Type B pancreatic cell (in vitro differentiated cells): ENCODE measurements at places on chromosomes 6 and 20. TPM values are rescaled to one million over a fixed set of nuclear protein-coding genes. Genes with fewer than 3 reads are reported as not detected.

The PDE7B gene
- 3.9 and 5.1 TPM in 2 replicates for total RNA-seq

The ACSS1 gene
- total RNA-seq: 22.2 and 27.5 TPM in 2 replicates

The FAXC gene
- total RNA-seq: 11.3 and 12.5 TPM in 2 replicates

The RSPH4A gene
- 0.95 and 4.4 TPM in 2 replicates for total RNA-seq

The HIVEP1 gene
- total RNA-seq: 37.4 and 52.3 TPM in 2 replicates

The BRPF3 gene
- 47.7 and 48.4 TPM in 2 replicates for total RNA-seq

The SSTR4 gene
- total RNA-seq: not detected in 2 replicates
